ENCODE measurements at places on chromosomes 3 and 15.

DNA sequence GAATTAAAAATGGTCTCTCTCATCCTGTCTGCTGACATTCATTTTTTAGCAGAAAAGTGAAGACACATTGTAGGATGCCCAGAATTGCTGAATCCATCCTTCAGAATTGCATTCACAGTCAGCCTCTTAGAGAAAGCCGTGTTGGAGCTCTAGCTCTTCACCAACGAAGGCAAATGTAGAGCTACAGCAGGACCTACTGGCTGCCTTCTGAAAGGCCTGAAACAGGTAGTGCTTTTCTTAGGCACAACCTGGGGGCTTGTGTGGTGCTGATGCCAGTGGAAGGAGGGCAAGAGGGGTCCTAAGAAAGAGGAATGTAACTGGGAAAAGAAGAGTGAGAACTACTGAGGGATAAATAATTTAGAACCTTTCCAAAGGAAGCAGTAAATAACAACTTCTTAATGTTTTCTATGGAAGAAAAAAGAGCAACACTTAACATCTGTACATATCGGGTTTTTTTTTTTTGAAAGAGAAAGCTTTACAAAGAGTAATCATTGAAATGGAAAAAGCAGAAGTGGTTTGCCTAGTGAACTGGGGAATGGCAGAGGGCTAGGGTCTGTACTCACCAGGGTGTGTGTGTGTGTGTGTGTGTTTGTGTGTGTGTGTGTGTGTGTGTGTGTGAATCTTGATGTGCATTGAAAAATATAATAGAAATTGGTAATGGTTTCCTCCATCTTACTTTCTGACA, 297.8 kb downstream of the SATB1 start:
- no peak for DNase-seq

GRCh38 chr3:32405155-32405554, 13.5 kb downstream of the CMTM7 start:
- DNase-seq = no peak

- no peak for DNase-seq
Observed at GRCh38 chr3:127077068-127077467, 94.2 kb downstream of the PLXNA1 start.

DNA sequence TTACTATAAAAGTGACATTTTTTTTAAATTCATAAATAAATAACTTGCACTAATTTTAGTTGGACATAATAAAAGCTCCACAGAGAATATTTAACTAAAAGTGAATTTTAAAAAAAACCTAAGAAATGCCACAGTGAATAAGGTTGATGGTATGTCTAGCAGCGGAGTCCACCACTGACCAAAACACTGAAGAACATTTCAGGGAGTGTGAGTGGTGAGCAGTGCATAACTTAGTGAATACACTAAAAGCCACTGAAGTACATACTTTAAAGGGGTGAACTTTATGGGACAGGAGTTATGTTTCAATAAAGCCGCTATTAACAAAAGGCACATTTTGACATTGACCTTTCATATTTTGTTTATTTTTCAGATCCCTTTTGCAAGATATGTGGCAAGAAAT, 32.3 kb downstream of the SRP14 start:
- DNase-seq = no peak

DNA sequence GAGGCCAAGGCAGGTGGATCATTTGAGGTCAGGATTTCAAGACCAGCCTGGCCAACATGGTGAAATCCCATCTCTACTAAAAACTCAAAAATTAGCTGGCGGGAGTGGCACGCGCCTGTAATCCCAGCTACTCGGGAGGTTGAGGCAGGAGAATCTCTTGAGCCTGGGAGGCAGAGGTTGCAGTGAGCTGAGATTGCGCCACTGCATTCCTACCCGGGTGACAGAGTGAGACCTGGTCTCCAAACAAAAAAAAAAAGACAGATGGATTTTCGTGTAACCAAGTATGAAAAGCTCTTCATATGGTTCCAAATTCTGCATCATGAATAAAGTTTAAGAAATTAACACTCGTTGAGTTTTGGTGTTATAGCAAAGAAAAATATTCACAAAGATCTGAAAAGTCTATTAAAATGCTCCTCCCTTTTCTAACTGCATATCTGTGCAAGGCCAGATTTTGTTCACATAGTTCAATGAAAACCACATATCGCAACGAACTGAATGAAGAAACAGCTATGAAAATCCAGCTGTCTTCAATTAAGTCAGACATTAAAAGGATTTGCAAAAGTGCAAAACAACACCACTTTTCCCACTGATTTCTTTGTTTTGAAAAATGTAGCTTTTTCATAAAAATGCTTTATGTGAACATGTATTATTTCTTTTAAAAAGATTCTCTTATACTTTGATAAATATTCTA, 23.8 kb upstream of the FBLN2 start:
- DNase-seq = no peak

DNA sequence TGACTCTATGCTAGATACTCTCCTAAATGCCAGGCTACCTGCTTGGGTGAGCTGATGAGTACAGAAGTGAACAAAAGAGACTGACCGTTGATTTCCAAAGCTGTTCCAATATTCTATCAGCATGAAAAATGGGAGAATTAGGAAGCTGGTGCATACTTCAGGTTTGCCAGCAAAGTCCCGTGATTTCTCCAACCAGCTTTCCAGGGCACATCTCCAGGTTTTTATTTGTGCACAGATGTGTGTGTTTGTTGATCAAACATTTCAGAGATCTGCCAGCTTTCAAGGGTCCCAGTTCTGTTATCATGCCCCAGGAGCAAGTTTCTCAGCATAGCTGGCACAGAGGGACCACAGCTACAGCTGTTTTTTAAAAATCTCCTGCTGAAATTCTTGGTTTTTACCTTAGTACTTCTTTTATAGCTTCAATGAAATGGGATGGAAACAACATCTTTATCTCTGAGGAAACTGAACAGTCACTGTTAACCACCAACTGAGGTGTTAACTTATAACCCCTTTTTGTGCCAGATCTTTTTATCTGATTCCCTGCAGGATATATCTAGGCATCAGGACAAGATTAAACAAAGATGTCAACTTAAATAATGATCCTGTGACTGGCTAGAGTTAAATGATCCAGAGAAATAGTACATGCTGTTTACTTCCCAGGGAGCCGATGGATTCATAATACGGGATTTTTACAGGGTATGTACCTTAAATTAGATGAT, 380.8 kb downstream of the GRM7 start:
- DNase-seq = no peak

DNA sequence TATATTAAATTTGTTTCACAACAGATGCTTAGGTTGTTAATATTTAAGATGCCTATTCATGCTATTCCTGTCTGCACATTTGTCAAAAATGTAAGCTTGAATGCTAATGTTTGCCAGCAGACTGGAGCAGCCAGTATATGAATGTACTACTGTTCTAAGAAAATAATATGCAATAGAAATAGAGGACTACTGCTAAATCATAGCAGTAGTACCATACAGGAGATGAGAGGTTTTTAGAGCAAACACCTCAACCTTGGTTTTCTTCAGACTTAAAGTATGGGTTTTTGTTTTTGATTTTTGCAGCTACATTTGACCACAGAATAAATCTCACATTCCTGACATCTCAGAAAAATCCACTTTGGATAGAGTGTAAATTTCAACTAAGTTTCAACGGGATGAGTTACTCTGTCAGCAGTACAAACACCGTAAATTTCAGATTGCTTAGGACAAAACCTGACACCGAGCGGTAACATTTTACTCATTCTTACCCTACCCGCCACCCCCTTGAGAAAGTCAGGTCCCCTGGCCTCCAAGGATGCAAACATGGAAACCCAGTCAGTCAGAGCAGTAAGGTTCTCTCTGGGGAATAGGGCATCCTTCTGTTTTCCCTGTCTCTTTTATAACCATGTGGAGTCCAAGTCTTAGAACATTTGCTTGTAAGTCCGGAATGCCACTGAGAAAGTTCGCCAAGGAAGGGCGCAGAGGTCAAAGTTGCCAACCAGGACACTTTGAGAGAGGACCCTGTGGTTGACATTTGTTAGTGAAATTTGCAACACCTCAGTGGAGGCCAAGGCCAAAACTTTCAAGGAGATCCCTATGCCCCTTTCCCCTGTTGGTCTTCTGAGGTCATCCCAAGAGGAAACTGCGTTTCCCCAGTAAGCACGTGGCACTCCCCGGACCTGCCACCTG, 17.9 kb upstream of the SATB1 start:
- DNase-seq = no peak

- DNase-seq = no peak
Observed at GRCh38 chr3:151979906-151980305, 106.5 kb downstream of the SUCNR1 start.

- DNase-seq = no peak
Observed at GRCh38 chr3:14810070-14810791, 8.5 kb upstream of the FGD5 start.

DNA sequence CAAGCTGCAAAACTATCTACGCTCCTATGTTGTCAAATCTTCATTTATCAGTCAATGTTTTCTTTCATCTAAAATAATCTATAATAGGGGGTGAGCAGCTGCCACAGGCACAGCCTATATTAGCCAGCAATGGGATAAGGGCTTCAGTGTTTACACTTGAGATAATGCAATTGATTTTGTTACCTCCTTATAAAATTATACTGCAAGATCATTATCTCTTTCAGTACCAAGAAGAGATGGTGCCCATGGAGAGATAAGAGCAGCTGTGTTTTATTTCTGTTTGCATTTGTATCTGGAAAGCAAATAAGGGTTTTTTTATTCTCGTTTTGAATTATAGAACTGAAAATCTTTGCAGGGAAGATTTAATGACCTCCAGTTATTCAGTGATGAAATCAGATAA, 68.9 kb downstream of the PLD1 start:
- DNase-seq = no peak

GRCh38 chr3:29949940-29950616, 656.3 kb upstream of the TGFBR2 start:
- DNase-seq = no peak

- no peak for DNase-seq
Observed at GRCh38 chr3:146646261-146646660, 41.1 kb upstream of the PLSCR5 start.

DNA sequence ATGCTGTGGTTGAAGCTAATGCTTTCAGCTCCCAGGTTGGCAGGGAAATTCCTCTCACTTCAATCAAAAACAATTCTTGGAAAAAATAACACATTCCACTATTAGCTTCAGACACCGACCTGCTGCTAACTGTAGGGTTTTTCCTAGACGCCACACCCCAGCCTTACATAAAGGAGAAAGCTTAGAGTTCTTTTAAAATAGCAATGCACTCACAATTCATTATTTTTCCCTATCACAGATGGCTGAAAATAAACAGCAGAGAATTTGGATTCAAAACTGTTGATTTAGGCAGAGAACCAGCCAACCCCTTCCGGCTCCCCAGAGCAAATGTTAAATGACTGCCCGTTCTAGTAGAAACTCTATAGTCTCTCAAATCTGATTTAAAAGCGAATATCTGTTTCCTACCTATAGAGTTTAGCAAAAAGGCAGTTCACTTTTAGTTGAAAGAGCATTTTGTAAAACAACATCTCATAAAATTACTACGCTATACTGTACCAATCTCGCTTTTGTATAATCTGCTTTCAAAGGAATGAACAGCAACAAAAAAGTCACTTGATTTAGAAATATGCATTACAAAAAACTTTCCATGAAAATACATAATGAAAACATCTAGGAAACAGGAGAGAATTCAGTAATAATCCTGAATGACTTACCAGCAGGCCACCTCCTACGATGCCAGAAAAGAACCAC, 586 bp downstream of the TM4SF1 start:
- no peak for DNase-seq

DNA sequence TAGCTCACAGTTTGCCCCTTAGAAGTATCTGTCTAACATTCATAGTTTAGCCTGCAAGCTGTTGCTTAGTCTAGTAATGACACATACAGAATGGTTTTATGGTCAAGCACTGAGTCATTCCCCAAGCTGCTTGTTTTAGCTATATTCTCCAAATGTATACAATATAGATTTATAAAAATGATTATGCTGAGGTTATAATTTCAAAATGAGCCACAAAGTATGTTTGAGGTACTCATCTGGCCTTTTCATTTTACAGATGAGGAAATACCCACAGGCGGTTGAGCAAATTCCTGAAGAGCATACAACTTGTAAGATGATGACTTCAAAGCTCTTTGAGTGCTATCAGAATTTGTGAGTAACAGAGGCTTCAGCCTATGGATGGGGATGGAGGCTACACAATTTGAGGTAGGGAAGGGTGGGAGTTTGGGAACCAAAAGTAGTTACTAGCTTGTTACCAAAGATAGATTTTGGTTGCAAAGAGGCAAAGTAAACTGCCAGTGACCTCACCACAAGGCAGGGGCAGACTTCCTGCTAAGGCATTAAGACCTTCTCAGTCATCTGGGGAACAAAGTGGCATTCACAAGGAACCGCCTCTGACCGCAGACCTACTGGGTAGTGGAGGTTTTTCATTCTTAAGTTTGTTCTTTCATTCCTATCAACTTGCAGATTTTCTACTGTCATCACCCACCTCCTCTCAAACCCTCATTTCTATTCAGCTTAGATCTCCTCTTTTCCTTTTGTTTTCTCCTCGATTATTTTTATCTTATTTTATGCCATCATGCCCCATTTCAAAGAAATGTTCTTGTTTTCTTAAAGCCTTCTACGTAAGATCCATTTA, 257.2 kb upstream of the NECTIN3 start:
- DNase-seq = peak; percentile 19

GRCh38 chr15:98737721-98738120, 89.4 kb downstream of the IGF1R start:
- DNase-seq = no peak

DNA sequence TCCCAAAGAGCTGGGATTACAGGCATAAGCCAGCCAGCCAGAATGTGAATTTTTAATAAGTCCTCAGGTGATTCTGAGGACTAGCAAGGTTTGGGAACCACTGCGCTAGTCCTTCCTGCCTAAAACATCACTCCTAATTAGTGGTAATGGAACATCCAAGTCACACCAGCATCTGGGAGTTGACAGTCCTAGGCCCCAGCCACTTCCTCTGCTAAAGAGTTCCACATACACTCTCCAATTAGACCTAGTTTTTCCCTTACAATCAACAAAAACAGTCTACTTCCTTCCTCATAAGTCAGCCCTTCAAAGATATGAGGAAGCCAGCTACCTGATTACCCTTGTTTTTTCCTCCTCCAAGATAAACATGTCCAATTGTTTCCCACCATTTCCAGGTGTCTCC, 78.1 kb downstream of the OXNAD1 start:
- DNase-seq = no peak

DNA sequence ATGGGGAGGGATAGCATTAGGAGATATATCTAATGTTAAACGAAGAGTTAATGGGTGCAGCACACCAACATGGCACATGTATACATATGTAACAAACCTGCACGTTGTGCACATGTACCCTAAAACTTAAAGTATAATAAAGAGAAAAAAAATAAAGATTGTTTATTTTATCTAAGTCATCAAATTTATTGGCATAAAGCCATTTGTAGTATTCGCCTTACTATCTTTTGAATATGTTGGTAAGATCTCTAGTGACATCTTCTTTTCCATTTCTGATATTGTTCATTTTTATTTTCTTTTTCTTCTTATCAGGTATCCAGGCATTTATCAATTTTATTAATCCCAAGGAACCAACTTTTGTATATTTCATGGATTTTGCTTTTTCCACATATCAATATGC, 5.8 kb upstream of the ABHD5 start:
- no peak for DNase-seq

GRCh38 chr3:2826036-2826435, 284.1 kb downstream of the IL5RA start:
- no peak for DNase-seq

All from stimulated activated CD4-positive, alpha-beta T cell treated with anti-CD3 and anti-CD28 coated beads, Interleukin-12 subunit alpha, Interleukin-12 subunit beta, amount 100 ng/mL, for 48 hours (primary cell).